ENCODE measurements at places on chromosomes 3 and 15. TPM values are rescaled to one million over a fixed set of nuclear protein-coding genes. Genes with fewer than 3 reads are reported as not detected.
A peak's percentile ranks its signal among the peaks of the same experiment; 100 is the strongest.

DNA sequence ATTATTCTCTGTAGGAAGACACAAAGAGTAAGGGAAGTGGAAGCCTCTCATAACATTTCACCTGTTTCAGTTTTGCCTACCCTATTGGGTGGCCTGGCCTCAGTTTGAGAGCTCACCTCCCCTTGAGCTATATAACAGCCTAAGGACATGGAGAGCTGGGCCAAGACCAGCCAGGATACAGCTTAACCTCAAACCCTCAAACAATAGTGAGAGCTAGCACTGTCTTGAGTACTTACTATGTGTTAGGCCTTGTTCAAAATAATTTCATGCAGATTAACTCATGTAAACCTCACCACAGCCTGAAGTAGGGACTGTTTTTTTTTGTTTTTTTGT, 15.0 kb upstream of the TBL1XR1 start:
- H3K4me1 ChIP-seq = no peaks in the 10 kb centered on the region
- H3K27me3 ChIP-seq = no peaks in the 10 kb centered on the region
- no peaks in the 10 kb centered on the region for H3K36me3 ChIP-seq
- DNase-seq = no peak
- peak overlapping the region; percentile 64 for H3K27ac ChIP-seq

DNA sequence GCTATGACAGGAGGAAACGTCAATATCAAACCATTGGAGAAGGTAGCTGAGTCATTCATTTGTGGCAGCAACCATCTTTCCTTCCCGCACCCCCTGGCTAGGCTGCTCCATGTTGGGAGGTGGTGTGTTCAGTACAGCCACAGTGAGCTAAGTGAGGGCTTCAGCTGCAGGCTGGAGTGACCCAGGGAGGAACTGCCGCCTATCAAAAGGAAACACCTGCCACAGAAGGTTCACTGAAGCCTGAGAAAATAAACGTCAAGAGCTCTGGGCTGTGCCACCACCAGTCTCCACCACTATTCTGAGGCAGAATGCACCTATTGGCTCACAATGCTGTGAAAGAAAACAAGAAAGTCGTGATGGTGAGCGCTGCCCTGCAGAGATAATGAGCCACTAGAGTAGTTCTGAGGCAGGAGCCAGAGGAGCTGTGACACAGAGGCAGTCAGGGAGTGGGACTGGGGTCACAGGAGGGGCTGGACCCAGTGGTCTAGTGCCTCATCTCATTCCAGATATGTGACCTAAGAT, 34.8 kb upstream of the CD47 start:
- DNase-seq = no peak
- no peaks in the 10 kb centered on the region for H3K27me3 ChIP-seq
- no peaks in the 10 kb centered on the region for H3K4me1 ChIP-seq
- H3K27ac ChIP-seq = no peak overlapping the region

DNA sequence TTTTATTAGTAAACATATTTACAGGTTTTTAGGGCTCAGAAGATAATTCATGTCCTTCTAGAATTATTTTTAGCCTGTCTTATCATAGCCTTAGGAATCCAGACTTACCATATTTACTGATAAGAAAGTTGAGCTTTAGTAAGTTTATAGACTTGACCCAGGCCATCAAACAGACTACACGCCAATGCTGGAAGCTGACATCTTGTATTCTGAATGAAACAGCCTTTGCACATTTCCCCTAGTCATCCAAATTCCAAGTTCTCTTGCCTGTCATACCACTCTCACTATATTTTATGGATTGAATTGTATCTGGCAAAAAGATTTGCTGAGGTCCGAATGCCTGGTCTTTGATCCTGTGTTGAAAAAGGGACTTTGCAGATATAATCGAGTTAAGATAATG, 58.6 kb downstream of the DRD3 start:
- H3K4me1 ChIP-seq = no peaks in the 10 kb centered on the region
- H3K4me3 ChIP-seq = no peak overlapping the region
- H3K27me3 ChIP-seq = no peaks in the 10 kb centered on the region
- H3K27ac ChIP-seq = no peak overlapping the region

GRCh38 chr15:98881526-98882520, 125.8 kb downstream of the PGPEP1L start:
- H3K4me1 ChIP-seq = no peaks in the 10 kb centered on the region
- H3K36me3 ChIP-seq = no peaks in the 10 kb centered on the region
- no peak overlapping the region for H3K27ac ChIP-seq
- H3K27me3 ChIP-seq = no peaks in the 10 kb centered on the region
- no peak for DNase-seq

- no peak for DNase-seq
- H3K27me3 ChIP-seq = no peaks in the 10 kb centered on the region
- H3K36me3 ChIP-seq = no peaks in the 10 kb centered on the region
Measured at GRCh38 chr3:46864061-46864881, 1.0 kb upstream of the MYL3 start.

DNA sequence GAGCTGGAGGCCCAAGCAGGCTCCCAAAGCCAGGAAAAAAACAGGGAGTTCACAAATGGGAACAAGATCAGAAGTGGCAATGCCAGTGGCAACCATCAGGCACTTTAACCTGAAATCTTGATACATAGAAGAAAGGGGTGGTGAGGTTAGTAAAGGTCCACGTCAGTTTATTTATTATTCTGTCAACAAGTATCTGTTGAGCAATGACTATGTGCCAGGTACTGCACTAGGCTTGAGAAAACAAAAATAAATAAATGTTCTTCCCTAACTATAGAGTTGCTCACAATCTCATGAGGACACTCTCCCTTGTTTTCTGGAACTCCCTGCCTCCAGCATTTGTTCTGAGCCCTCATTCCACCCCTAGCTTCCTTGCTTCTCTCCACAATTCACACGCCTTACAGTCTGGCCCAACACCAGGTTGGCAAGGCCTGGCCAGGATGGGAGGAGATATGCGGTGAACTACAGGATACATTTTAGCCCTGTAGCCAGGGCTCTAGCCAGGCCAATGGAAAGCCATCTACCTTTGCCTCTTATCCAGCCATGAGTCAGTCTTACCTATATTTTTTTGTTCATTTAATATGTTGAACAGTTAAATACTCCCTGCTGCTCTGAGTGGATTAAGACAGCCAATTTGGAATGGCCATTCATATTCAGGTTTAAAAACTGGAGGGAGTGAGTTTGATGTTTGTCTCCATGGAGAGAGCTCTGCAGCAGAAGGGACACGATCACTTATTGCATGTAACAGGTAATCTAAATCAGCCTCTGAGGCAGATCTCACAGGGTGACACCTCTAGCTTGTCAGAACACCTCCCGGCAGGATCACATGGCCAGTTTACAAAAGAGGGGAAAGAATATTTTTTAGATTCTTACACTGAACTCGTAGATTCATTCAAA, 161.9 kb upstream of the ATP11B start:
- H3K27me3 ChIP-seq = no peaks in the 10 kb centered on the region
- no peak overlapping the region for H3K27ac ChIP-seq
- H3K4me1 ChIP-seq = no peaks in the 10 kb centered on the region
- DNase-seq = no peak
- H3K36me3 ChIP-seq = no peaks in the 10 kb centered on the region
- H3K4me3 ChIP-seq = no peak overlapping the region

DNA sequence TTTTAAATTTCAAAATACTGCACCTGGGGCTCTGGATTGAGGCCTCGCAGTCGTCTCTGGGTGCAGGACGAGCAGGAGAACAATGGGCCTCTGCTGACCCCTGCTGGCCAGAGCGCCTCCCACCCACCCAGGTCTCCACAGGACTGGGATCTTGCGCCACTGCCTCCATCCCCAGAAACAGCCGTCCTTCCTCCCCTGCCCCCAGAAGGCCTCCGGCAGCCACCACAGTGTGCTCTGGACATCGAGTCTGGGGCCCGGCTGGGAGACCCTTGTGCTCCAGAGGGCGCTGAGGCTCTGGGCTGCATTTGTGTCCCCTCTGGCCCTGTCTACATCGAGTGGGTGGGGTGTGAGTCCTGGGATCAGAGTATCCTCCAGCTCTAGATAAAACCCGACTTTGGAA, 6.7 kb upstream of the ACSBG1 start:
- H3K27me3 ChIP-seq = no peaks in the 10 kb centered on the region
- peak; percentile 72 for DNase-seq
- no peaks in the 10 kb centered on the region for H3K4me1 ChIP-seq
- no peak overlapping the region for H3K4me3 ChIP-seq
- H3K36me3 ChIP-seq = no peaks in the 10 kb centered on the region
- no peak overlapping the region for H3K27ac ChIP-seq

DNA sequence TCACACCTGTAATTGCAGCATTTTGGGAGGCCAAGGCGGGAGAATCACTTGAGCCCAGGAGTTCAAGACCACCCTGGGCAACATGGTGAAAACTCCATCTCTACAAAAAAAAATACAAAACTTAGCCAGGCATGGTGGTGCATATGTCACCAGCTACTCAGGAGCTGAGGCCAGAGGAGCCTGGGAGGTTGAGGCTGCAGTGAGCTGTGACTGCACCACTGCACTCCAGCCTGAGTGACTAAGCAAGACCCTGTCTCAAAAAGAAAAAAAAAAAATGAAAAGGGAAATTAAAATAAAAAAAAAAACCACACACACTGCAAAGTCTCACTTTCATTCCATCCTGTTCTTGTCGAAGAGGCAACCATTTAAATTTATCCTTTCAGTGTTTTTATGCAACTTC, 100.8 kb upstream of the PIAS1 start:
- H3K27me3 ChIP-seq = no peaks in the 10 kb centered on the region
- no peak for DNase-seq
- no peak overlapping the region for H3K27ac ChIP-seq
- no peak overlapping the region for H3K4me3 ChIP-seq
- no peaks in the 10 kb centered on the region for H3K4me1 ChIP-seq
- H3K36me3 ChIP-seq = no peaks in the 10 kb centered on the region

DNA sequence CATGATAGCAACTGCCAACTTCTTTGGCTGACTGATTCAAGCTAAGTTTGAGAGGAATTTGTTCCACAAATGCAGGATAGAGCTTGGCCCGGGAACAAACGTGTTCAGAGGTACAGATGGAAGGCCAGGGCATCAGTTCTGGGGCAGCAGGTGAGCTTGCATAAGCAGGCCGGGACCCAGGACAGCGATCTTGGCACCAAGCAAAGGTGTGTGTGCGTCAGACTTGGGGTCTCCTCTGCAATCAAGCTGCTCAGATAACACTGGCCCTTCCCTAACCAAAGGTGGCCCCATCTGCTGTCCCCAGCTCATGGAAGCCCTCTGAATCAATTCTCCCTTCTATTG, 155.6 kb downstream of the MEGF11 start:
- H3K27ac ChIP-seq = no peak overlapping the region
- H3K4me3 ChIP-seq = no peak overlapping the region
- H3K4me1 ChIP-seq = no peaks in the 10 kb centered on the region
- no peak for DNase-seq
- H3K36me3 ChIP-seq = no peaks in the 10 kb centered on the region

GRCh38 chr3:86787091-86787490, 203.9 kb downstream of the VGLL3 start:
- no peak for DNase-seq
- H3K4me3 ChIP-seq = no peak overlapping the region
- H3K4me1 ChIP-seq = no peaks in the 10 kb centered on the region
- H3K27ac ChIP-seq = no peak overlapping the region
- H3K27me3 ChIP-seq = no peaks in the 10 kb centered on the region
- H3K36me3 ChIP-seq = no peaks in the 10 kb centered on the region

DNA sequence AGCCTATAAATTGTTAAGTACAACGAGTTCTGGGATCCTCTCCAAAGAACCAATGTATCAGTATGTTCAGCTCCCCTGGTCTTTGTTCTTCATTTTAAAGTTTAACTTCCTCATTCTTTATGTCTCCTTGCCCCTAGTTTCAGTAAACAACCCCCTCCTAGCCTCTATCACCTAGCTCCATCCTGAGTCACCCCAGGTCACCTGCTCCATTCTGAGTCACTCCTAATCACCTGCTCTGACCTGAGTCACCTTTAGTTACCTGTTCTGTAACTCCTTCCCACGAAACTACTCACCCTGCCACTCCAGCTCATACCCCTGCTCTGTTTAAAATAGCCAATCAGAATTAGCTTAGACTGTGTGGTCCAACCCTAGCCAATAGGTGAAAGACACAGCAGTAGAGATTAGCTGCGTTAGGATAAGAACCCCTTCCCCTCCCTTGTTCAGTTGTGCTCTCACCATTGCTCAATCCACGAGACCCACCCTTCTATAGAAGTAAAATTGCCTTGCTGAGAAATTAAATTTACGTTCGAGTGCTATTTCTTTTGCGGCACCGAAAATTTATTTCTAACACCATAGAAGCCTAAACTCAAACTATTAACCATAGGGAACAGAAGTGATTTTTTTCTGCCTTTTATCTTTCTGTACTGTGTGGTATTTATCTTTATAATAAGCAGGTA, 245.0 kb upstream of the ADAMTS9 start:
- no peak overlapping the region for H3K27ac ChIP-seq
- no peak overlapping the region for H3K4me3 ChIP-seq
- H3K36me3 ChIP-seq = no peaks in the 10 kb centered on the region
- no peaks in the 10 kb centered on the region for H3K4me1 ChIP-seq
- no peak for DNase-seq

DNA sequence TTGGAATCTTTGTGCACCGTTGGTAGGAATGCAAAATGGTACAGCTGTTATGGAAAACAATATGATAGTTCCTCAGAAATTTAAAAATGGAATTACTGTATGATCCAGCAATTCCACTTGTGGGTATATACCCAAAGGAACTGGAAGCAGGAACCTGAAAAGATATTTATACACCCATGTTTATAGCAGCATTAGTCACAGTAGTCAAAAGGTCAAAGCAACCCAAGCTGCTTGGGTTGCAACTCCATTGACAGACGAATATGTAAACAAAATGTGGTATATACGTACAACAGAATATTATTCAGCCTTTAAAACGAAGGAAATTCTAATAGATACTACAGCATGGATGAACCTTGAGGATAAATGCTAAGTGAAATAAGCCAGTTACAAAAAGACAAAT, 35.0 kb upstream of the CAPN3 start:
- no peaks in the 10 kb centered on the region for H3K27me3 ChIP-seq
- H3K36me3 ChIP-seq = no peaks in the 10 kb centered on the region
- H3K27ac ChIP-seq = no peak overlapping the region
- no peaks in the 10 kb centered on the region for H3K4me1 ChIP-seq
- DNase-seq = no peak

DNA sequence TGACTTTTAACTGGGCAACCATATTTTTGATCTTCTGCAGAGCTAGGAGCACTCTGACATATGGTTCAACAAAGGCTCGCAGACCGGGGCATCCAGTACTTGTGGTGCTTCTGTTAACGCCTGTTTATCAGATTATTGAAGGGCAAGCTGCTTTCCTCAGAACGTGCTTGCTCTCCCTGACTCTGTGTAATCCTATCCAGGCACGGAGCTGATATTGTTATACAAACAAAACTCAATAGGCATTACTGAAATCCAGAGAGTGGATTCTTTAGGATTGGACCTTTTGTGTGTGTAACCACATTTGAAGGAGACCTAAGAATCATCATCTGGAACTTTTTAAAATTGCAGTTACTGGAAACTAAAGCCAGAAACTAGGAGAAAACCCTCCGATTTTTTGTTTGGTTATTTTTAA, 246.5 kb downstream of the PTPRG start:
- H3K27ac ChIP-seq = peak overlapping the region; percentile 53
- no peaks in the 10 kb centered on the region for H3K36me3 ChIP-seq
- no peaks in the 10 kb centered on the region for H3K4me1 ChIP-seq
- no peak for DNase-seq
- no peaks in the 10 kb centered on the region for H3K27me3 ChIP-seq
- H3K4me3 ChIP-seq = no peak overlapping the region

- H3K4me3 ChIP-seq = no peak overlapping the region
- no peak for DNase-seq
- H3K27ac ChIP-seq = no peak overlapping the region
Measured at GRCh38 chr3:150733936-150734794, 28.8 kb downstream of the SIAH2 start.

AGBL1 gene
- not detected for total RNA-seq

SV2B gene
- 4.9 TPM for total RNA-seq

ACP3 gene
- 1.8 TPM for total RNA-seq

ADIPOQ gene
- total RNA-seq = 2,151 TPM

EXD1 gene
- total RNA-seq = not detected

TRIM42 gene
- not detected for total RNA-seq

KCNH8 gene
- total RNA-seq = 4.4 TPM

CPN2 gene
- 0.16 TPM for total RNA-seq
